ENCODE measurements at places on chromosomes 5 and 9. TPM values are rescaled to one million over a fixed set of nuclear protein-coding genes. Genes with fewer than 3 reads are reported as not detected.

The RPL7A gene
- total RNA-seq, result 1,490 TPM

The GABRA1 gene
- total RNA-seq, result not detected

The SVEP1 gene
- total RNA-seq, result 18.7 TPM

The TRIM36 gene
- 30.8 TPM for total RNA-seq

The FGD3 gene
- total RNA-seq, result 6.0 TPM

The CNTNAP3 gene
- 3.4 TPM for total RNA-seq

The DMRTA1 gene
- total RNA-seq, result 1.4 TPM

The HOMER1 gene
- total RNA-seq, result 73.2 TPM

GRCh38 chr5:15786326-15786725 is 286.3 kb downstream of the FBXL7 start:
- no peak overlapping the region for H3K27ac ChIP-seq
- no peaks in the 10 kb centered on the region for H3K27me3 ChIP-seq
- no peak overlapping the region for H3K4me3 ChIP-seq
- no peak for DNase-seq
- H3K4me1 ChIP-seq, result no peaks in the 10 kb centered on the region

- no peaks in the 10 kb centered on the region for H3K27me3 ChIP-seq
- no peaks in the 10 kb centered on the region for H3K36me3 ChIP-seq
- H3K4me1 ChIP-seq, result no peaks in the 10 kb centered on the region
- no peak overlapping the region for H3K4me3 ChIP-seq
- no peak for DNase-seq
- no peak overlapping the region for H3K27ac ChIP-seq
Measured at GRCh38 chr5:75632321-75632720, 21.1 kb downstream of the ANKDD1B start.

DNA sequence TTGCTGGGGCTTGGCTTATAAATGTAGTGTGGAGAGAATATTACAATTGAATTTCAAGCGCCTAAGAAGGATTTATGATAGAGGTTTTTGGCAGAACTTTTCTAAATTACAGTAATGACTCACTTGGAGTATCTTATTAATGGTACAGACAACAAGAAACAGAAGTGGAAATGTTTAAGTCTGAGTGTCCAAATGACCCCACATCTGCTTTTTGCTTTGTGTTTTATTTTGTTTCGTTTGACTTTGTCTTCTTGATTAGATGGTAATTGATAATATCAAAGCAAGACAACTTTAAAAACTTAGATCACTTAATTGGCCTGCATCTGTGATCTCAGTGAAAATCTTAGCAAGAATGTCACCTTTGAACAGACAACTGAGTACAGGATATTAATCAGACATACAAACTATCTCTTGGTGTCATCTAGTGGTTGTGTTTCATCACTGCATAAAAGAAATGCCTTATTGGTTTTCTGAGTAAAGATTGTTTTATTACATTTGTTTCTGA is 577.4 kb downstream of the ISL1 start:
- no peaks in the 10 kb centered on the region for H3K27me3 ChIP-seq
- H3K27ac ChIP-seq, result no peak overlapping the region
- no peak for DNase-seq
- H3K4me1 ChIP-seq, result no peaks in the 10 kb centered on the region
- H3K36me3 ChIP-seq, result no peaks in the 10 kb centered on the region
- no peak overlapping the region for H3K4me3 ChIP-seq

- no peak overlapping the region for H3K4me3 ChIP-seq
- H3K27ac ChIP-seq, result no peak overlapping the region
- H3K4me1 ChIP-seq, result no peaks in the 10 kb centered on the region
- DNase-seq, result no peak
Measured at GRCh38 chr9:88813638-88814209, 177.5 kb upstream of the S1PR3 start.

- H3K27ac ChIP-seq, result no peak overlapping the region
- DNase-seq, result no peak
- H3K4me3 ChIP-seq, result no peak overlapping the region
- H3K36me3 ChIP-seq, result no peaks in the 10 kb centered on the region
- H3K27me3 ChIP-seq, result no peaks in the 10 kb centered on the region
- no peaks in the 10 kb centered on the region for H3K4me1 ChIP-seq
Measured at GRCh38 chr9:8074713-8075286, 275.2 kb upstream of the DMAC1 start.

DNA sequence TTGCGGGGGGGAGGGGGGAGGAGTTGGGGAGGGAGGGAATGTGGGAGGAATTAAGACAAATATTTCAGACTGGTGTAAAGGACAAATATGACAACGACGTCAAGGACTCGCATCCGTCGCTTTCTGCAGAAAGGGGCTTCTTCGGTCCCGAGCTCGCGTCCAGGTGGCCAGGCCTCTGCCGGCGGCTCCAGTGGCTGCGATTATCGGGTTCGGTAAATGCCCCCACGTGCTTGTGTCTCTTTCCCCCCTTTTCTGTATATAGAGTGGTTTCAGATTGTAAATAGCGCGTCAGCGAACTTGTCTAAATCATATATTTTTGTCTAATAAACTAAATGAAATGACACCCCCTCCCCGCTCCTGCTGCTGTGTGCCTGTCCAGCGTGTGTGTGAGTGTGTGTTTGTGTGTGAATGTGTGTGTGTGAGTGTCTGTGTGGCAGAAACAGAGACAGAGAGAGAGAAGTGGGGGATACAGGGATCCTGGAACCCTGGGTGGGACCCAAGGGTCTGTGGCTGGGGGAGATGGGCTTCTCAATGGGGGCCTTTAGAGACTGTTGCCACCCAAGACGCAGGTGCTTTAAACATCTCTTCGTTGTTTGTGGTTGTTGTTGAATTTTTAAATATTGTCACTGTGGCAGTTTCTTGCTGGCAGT is 5.6 kb downstream of the IRX1 start:
- H3K36me3 ChIP-seq, result no peaks in the 10 kb centered on the region
- DNase-seq, result no peak
- H3K4me1 ChIP-seq, result no peaks in the 10 kb centered on the region
- no peak overlapping the region for H3K4me3 ChIP-seq

- H3K4me1 ChIP-seq, result peaks cover 53% of the 10 kb centered on the region
- DNase-seq, result peak; percentile 95
- peak within 1 kb of the TSS; percentile 75 for H3K4me3 ChIP-seq
- H3K27ac ChIP-seq, result peak within 1 kb of the TSS; percentile 95
- peaks cover 45% of the 10 kb centered on the region for H3K27me3 ChIP-seq
Measured at GRCh38 chr9:99821396-99822108, at the start of gene NR4A3. Gene NR4A3, plus strand, starts transcription at chr9:99821885. Its CDS starts 6,158 bp downstream, at chr9:99828043.

DNA sequence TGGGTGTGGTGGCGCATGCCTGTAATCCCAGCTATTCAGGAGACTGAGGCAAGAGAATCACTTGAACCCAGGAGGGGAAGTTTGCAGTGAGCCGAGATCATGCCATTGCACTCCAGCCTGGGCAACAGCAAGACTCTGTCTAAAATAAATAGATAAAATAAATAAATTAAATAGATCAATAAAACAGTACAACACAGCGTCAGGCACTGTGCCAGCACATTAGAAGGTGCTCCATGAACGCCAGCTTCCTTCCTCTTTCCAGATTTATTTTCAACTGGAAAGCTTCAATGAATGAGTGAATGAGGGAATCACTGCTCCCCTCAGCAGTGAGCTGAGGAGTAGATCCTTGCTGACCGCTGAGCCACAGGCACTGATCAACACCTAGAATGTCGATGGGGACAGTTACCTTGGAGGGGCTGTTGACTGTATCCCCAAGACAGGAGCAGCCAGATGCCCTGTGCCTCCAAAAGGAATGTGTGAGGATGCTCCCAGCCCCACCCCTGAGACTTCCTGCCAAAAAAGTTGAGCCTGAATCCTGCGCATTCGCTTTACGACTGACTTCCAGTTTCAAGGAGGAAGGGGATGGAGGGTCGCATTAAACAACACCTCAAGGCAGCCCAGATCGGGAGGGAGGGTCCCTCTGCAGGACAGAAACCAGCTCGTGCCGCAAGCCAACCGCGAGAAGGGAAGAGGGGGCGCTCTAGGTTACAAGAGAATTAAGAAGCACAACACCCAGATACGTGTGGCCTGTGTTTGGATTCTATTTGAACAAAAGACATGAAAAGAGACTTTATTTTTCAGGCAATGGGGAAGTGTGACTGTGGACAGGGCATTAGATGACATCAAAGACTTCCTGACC is 54.0 kb upstream of the CNOT6 start:
- no peak for DNase-seq
- no peaks in the 10 kb centered on the region for H3K36me3 ChIP-seq
- no peaks in the 10 kb centered on the region for H3K4me1 ChIP-seq
- H3K27me3 ChIP-seq, result peaks cover 15% of the 10 kb centered on the region

GRCh38 chr5:38776149-38776896 is 69.5 kb upstream of the OSMR start:
- DNase-seq, result no peak
- no peaks in the 10 kb centered on the region for H3K36me3 ChIP-seq
- no peak overlapping the region for H3K4me3 ChIP-seq
- H3K27ac ChIP-seq, result no peak overlapping the region
- H3K4me1 ChIP-seq, result no peaks in the 10 kb centered on the region

DNA sequence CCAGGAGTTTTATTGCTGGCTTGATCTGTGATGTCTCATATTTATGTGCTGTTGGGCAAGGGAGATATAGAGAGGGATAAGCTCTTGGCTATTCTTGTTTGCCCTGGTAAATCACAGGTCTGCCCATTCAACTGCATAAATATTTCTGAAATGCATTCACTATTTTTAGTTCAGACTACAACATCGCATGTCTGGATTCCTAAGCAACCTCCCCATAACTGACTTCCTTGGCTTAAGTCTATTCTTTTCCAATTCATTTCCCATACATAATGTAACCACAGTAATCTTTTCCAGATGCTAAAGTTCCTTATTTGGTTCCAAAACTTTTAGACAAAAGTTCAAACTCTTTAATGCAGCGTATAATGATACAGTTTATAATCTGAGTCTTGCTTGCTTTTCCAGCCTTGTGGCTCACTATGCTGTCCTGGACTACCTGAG is 321.4 kb upstream of the ACTBL2 start:
- H3K36me3 ChIP-seq, result no peaks in the 10 kb centered on the region
- no peaks in the 10 kb centered on the region for H3K4me1 ChIP-seq
- no peaks in the 10 kb centered on the region for H3K27me3 ChIP-seq

DNA sequence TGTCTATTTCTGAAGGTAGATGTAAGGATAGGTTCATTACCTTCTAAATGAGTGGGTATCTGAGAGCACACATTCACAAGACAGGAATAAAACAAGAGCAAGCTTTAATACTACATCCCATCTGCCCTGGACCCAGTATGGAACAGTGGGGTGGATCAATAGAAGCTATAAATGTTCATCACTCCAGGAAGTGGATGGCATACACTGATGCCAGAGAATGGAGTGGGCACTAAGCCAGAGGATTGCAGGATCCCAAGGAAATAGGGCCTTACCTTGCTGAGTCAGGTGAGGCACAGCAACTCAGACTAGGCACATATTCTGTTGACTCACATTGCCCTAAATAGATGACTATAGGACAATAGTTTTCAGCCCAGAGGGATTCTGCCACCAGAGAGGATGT is 21.3 kb upstream of the COX7C start:
- no peak overlapping the region for H3K27ac ChIP-seq
- no peaks in the 10 kb centered on the region for H3K36me3 ChIP-seq
- no peak for DNase-seq
- no peak overlapping the region for H3K4me3 ChIP-seq

- no peaks in the 10 kb centered on the region for H3K27me3 ChIP-seq
- no peaks in the 10 kb centered on the region for H3K4me1 ChIP-seq
- no peak for DNase-seq
- H3K36me3 ChIP-seq, result no peaks in the 10 kb centered on the region
Measured at GRCh38 chr9:87214991-87215390, 267.7 kb upstream of the GAS1 start.

GRCh38 chr9:16025627-16026026 is 472.8 kb downstream of the CCDC171 start:
- no peak overlapping the region for H3K4me3 ChIP-seq
- H3K4me1 ChIP-seq, result no peaks in the 10 kb centered on the region
- H3K27me3 ChIP-seq, result no peaks in the 10 kb centered on the region
- DNase-seq, result no peak

DNA sequence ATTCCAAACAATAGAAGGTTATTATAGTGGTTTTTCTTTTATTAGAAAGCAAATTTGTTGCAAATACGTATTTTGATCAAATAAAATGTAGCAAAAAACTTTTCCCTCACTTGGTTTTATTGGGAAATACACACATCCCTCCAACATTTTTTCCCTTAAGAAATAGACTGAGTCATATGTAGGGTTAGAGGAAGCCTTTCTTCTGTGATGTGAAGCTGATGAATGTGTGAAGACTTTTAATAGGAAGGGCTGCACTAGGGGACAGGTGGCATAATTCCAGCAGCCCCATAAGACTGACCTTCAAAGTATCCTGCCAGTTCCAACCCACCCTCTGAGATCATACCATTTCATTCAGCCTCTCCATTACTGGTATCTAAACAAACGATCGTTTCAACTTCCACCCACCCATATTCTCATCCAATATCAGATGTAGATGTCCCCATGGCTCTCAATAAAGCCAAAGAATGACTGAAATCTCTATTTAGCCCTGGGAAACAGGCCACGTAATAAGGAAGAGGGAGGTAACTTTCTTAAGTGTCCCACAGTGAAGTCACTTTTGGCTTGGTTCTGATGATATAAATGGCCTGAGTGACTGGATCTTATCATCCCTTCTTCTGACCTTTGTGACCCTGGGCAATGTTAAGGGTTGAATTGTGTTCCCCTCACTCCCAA is 64.7 kb upstream of the LPAR1 start:
- no peak overlapping the region for H3K27ac ChIP-seq
- H3K27me3 ChIP-seq, result no peaks in the 10 kb centered on the region
- H3K4me3 ChIP-seq, result no peak overlapping the region
- DNase-seq, result no peak
- H3K36me3 ChIP-seq, result no peaks in the 10 kb centered on the region
- H3K4me1 ChIP-seq, result no peaks in the 10 kb centered on the region

GRCh38 chr5:141529873-141530272 is 41.0 kb downstream of the PCDHGC5 start:
- H3K27me3 ChIP-seq, result no peaks in the 10 kb centered on the region
- peaks cover 12% of the 10 kb centered on the region for H3K4me1 ChIP-seq
- DNase-seq, result no peak
- no peak overlapping the region for H3K4me3 ChIP-seq

DNA sequence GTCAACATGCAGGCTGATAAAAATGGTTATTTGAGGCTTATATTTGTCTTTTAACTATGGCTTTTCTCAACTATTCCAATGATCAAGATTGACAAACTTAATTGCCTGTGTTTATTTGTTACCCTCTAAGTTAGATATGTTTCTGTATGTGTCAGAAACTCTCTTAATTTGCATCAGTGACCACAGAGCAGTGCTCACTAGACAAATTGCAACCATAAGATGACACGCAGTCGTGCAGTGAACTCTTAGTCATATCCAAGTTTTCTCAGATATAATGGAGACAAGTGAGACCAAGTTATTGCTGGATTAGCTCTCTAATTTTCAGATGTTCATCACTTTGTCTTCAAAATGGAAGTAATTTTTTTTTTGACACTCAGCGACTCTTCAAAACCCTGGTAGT is 342.2 kb upstream of the RFX3 start:
- no peaks in the 10 kb centered on the region for H3K4me1 ChIP-seq
- H3K36me3 ChIP-seq, result no peaks in the 10 kb centered on the region
- DNase-seq, result no peak
- no peak overlapping the region for H3K27ac ChIP-seq
- no peak overlapping the region for H3K4me3 ChIP-seq
- H3K27me3 ChIP-seq, result no peaks in the 10 kb centered on the region

GRCh38 chr9:34456746-34457145 is 1.6 kb downstream of the FAM219A start:
- DNase-seq, result no peak
- H3K4me1 ChIP-seq, result peaks cover 16% of the 10 kb centered on the region
- no peak overlapping the region for H3K4me3 ChIP-seq
- peaks cover 5% of the 10 kb centered on the region for H3K27me3 ChIP-seq

GRCh38 chr5:111869681-111870080 is 112.7 kb upstream of the NREP start:
- no peak overlapping the region for H3K4me3 ChIP-seq
- DNase-seq, result no peak
- H3K4me1 ChIP-seq, result no peaks in the 10 kb centered on the region
- H3K36me3 ChIP-seq, result no peaks in the 10 kb centered on the region
